ENCODE measurements at places on chromosomes 11 and 22. TPM values are rescaled to one million over a fixed set of nuclear protein-coding genes. Genes with fewer than 3 reads are reported as not detected.

Gene LMNTD2
- not detected for total RNA-seq

Gene CASP1
- total RNA-seq, result 4.1 TPM

Gene OR52H1
- not detected for total RNA-seq

Gene TMEM126A
- 30.6 TPM for total RNA-seq

Gene OR2AG1
- total RNA-seq, result not detected

Gene OR4C45
- total RNA-seq, result not detected
